ENCODE measurements at places on chromosomes 1 and 21. TPM values are rescaled to one million over a fixed set of nuclear protein-coding genes. Genes with fewer than 3 reads are reported as not detected.

DNA sequence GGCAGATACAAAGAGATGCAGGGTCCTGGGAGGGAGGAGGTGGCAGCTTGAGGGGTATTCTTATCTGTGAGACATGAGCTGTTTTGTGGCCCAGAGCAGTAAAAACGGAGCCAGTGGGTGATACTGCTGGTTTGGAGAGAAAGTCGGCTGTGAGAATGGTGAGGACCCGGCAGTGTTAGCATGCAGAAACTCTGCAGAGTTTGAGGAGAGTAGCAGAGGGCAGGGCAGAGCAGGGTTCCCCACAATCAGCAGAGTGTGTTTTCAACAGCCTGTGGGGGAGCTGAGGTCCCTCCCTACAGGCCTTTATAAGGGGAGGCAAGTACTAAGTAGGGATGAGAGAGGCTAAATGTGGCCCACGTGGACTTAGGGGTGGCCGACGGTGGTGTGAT lies 423 bp downstream of the SLAMF8 start:
- DNase-seq = no peak

- DNase-seq = peak; percentile 17
Measured at GRCh38 chr21:33642896-33643657, 776 bp downstream of the ITSN1 start.

The TFF1 gene
- not detected for polyA plus RNA-seq

DNA sequence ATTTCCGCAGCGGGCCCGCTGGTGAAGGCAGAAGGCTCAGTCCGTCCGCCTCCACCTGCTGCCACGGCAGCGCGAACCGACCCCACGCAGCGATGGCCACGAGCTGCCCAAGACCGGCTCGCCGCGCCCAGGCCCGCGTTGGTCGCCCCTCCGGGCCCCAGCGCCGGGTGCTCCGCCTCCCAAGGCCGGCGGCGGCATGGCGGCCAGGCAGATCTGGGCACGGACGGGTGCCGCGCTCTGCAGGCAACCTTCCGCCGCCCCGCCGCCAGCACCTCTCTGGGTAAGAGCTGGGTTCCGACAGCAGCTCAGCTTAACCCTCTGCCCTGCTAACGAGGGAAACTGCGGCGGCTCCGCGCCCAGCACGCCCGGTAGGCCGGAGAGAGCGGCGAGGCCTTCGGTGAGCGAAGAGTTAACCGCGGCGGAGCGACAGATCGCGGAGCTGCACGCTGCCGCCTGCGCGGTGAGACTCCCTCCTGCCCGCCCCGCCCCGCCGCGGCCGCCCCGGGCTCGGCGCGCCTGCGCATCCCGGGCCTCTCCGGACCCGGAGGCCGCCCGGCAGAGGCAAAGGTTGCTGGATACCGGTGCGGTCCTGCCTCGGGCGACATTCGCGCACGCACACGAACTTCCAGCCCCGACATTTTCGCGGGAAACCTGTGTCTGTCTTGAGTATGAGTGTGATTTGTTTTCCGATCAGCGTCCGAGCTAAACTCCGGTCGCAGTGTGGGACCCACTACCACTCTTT lies at the start of gene C1orf53:
Gene C1orf53 (plus strand): TSS at position 177 of the 742 bp plus-strand sequence. CDS start 20 bp downstream, at position 197.
- peak; percentile 87 for DNase-seq

DNA sequence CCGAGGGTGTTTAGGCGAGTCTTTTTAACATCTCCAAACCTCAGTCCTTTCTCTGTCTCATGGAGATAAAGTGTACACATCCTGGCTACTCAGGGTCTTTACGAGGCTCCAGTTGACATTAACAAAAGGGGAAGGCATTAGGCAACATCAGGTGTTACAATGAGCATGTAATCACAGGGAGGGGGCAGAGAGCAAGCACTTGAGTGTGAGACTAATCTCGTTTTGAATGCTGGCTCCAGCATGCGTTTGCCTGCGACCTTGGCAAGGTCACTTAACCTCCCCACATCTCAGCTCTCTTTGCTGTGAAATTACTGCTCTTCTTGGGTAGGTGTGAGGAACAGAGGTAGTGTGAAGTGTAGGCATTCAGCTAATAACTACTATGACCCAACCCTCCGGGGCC lies 3.1 kb downstream of the TNNT2 start:
- no peak for DNase-seq

The WLS gene
- 36.4 TPM for polyA plus RNA-seq

The PLA2G5 gene
- polyA plus RNA-seq = 44.5 TPM

- DNase-seq = no peak
Measured at GRCh38 chr1:172351754-172352161, 68.7 kb upstream of the C1orf105 start.

GRCh38 chr1:218259800-218260199 lies 25.3 kb upstream of the RRP15 start:
- DNase-seq = no peak

The ZNF593OS gene
- 0.46 TPM for polyA plus RNA-seq

- DNase-seq = no peak
Measured at GRCh38 chr1:59007429-59007819, 223.6 kb upstream of the JUN start.

- DNase-seq = no peak
Measured at GRCh38 chr1:115114308-115114707, 25.0 kb upstream of the TSPAN2 start.

DNA sequence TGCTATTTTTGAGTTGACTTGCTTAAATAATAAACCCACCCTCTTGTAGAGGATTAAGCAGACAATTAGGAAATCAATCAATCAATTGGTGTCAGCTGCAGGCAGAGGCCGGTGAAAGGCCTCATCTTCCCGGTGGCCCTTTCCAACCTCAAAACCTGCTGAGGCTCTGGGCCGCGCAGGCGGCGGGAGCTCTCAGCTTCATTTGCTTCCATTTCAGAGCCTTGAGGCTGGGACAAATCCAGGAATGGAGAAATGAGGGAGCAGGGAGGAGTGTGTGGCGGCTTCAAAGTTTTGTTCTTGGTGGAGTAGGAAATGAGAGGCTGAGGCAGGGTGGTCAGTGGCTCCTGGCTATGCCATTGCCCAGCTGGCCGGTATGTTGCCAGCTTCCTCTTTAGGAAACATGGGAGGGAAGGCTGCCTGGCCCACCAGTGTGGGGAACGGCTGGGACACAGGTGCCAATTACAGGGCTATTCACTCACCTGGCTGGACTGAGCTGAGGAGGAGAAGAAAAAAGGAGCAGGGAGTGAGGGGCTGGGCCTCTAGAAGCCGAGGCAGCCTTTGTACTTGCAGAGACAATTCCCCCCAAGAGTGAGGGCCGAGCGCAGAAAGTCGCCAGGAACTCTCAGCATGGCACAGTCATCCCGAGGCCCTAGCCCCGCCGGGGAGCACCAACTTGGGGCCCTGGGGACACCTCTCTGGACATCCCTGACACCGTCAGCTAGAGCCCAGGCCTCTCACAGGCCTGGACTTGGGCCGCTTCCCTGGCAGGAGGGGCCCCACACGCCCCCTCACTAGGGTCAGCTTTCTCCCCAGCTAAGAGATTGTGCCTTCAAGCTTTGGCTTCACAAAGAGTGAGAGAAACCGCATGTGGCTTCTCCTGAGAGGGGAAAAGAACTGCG lies 4.4 kb downstream of the POU3F1 start:
- DNase-seq = no peak

The FASLG gene
- 0.03 TPM for polyA plus RNA-seq

The SGIP1 gene
- 3.6 TPM for polyA plus RNA-seq

The NOS1AP gene
- 0.19 TPM for polyA plus RNA-seq

DNA sequence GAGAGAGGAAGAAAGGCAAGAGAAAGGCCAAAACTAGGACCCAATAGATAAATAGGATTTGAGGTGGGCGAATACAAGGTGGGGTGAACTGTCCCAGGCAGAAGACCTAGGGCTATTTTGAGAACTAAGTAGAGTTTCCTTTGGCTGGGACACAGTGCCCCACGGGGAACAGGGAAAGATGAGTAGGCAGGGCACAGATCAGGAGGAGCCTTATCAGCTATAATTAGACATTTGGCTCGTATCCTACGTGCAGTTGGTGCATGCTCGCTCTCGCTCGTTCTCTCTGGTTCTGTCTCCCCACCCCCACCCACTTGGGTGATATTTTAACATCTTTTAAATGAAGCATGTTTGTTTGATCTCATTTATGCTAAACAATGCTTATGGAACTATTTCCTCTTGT lies 235.0 kb upstream of the JUN start:
- DNase-seq = peak; percentile 70

DNA sequence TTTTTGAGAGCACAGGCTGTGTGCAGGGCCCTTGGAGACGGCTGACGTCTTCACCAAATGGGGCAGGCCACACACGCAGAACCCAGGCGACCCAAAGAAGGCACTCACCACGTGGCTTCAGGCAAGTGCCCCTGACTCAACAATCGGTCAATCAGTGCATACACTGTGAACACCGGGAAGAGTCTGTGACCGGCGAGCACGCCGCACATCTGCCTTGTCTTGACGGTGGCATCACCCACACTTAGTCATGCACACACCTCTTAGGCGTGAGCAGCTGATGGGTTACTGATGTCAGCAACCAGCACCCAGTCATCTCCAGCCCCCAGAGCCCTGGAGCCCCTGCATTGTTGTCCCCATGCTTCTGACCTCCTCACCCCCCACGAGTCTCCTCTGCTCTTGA lies 4.9 kb upstream of the LRRC3 start:
- DNase-seq = no peak

The CFAP107 gene
- not detected for polyA plus RNA-seq

DNA sequence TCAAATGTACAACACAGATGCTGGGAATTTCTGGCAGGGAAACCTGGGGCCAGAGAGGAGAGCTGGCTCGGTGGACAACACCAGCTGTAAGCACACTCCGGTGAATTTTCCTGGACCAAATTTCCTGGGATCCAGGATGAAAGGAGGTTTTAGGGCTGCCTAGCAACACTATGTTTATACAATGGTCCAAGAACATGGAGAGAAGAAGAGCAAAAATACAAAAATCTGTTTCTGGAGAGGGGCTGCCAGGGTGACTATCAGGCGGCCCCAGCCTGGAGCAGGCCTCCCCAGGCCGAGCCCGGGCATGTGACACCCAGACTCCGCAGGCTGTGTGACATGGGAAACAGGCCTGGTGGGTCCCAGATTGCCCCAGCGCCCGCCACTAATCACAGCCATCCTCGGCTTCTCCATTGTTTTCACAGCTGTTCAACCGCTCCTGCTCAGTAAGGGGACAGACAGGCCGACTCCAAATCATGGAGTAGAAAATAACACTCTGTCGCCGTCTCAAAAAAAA lies 336.0 kb upstream of the NFIA start:
- DNase-seq = peak; percentile 34

The OR6K3 gene
- not detected for polyA plus RNA-seq

The BATF3 gene
- 2.2 TPM for polyA plus RNA-seq

DNA sequence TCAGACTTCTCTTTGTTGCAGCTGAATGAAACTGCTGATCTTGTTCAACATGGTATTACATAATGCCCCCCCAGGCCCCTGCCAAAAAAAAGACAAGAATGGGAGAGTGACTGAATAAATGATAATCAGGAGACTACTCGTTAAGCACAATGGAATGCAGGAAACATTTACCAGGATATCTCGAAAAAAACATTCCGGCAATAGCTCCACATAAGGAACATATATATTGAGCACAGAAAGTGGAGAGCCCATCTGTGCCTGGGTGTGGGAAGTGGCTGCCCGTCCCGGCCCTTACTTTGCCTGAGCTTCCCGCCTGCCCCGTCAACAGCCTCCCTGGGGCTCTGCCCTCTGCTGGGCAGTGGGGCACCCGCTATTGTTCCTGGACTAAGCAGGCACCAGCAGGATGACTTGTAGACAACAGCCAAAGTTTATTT lies 13.3 kb downstream of the TRIM11 start:
- DNase-seq = no peak

The DMBX1 gene
- not detected for polyA plus RNA-seq

- no peak for DNase-seq
Measured at GRCh38 chr1:92096317-92096716, 16.2 kb downstream of the BTBD8 start.

DNA sequence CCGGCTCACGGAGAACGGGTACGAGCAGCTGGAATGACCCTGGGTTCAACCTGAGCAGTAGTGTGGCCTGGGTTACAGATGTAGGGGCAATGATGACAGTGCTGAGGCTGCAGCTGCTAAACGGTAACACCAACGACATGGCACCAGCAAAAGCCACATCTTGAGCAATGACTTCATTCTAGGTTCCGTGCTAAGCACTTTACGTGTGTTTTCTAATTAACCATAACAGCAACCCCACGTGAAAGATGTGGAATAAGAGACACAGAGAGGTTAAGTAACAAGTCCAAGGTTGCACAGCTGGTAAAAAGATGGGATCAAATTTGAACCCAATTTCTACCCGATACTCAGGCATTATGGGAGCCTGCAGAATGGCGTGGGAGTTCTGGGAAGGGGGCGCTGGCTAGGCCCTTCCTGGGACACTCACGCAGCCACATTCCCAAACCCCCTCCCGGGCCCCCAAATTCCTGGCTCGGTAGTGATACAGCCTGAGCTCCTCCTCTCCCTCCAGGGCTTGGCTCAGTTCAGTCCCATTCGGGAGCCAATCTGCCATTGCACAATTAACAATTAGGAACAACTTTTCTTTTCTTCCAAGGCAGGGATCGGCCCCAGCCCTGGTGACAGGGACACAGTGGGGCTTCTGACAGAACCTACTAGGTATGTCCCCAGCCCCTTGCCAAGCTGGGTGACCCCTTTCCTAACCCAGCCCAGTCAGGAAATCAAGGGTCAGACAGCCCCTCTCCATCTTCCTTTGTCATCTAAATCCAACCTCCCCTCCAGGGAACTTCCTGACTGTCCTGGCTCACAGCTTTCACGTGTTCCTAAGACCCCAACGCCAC lies 23.8 kb upstream of the ECE1 start:
- DNase-seq = peak; percentile 44

The CELA2B gene
- polyA plus RNA-seq = not detected

The GPATCH4 gene
- 24.1 TPM for polyA plus RNA-seq

- no peak for DNase-seq
Measured at GRCh38 chr1:204464187-204464631, 30.4 kb downstream of the PIK3C2B start.

DNA sequence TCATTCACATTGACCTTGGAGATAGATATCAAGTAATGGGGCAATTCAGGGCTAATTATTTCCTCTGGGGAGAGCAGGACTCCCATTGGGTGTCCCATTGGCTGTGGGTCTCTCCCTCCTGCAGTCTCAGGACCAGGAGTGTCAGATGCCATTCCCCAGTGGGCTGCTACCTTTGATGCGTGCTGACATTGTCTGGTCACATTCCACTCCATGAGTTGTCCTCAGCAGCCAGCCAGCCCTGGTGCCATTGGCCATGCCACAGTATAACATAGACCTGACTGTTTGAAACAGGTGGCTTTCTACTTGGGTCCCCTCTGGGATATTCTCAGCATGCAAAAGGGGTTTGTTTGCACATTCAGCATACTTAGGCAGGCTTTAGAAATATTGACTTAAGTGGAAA lies 118.5 kb downstream of the MRPS6 start:
- no peak for DNase-seq
